Tibial nerve (tissue), 4 donors: ENCODE measurements at places on chromosomes 2 and 18. TPM values are rescaled to one million over a fixed set of nuclear protein-coding genes. Genes with fewer than 3 reads are reported as not detected.
A peak's percentile ranks its signal among the peaks of the same experiment; 100 is the strongest.

The GPR45 gene
- total RNA-seq, result not detected

- peak overlapping the region; percentile 85 for H3K27ac ChIP-seq
- H3K36me3 ChIP-seq, result no peaks in the 10 kb centered on the region
- peaks cover 22% of the 10 kb centered on the region for H3K4me1 ChIP-seq
- no peak overlapping the region for H3K4me3 ChIP-seq
Observed at GRCh38 chr18:23826850-23827620, 137.8 kb downstream of the LAMA3 start.

DNA sequence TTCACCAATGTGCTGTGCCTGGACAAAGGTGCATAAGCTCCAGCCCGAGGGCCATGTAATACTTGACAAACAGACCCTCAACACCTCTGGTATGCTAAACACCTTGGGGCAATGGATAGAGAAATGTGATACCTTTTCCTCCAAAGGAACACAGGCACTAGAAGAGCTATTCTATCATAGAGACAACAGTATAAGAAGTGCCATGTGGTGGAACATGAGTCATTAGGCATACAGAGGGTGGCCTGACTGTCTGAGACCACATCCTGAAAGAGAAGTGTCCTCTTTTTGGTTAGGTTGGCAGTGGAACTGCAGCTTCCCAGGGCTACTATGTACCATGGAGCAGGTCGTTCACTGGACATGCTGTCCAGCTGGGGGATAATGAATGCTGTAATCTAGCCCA is 153.9 kb downstream of the INSIG2 start:
- no peak overlapping the region for H3K27ac ChIP-seq
- no peak for DNase-seq
- peaks cover 6% of the 10 kb centered on the region for H3K27me3 ChIP-seq
- H3K36me3 ChIP-seq, result no peaks in the 10 kb centered on the region
- no peaks in the 10 kb centered on the region for H3K4me1 ChIP-seq
- H3K4me3 ChIP-seq, result no peak overlapping the region

GRCh38 chr18:65587491-65587890 is 163.3 kb upstream of the CDH7 start:
- no peaks in the 10 kb centered on the region for H3K4me1 ChIP-seq
- H3K27ac ChIP-seq, result no peak overlapping the region
- DNase-seq, result no peak
- H3K4me3 ChIP-seq, result no peak overlapping the region
- no peaks in the 10 kb centered on the region for H3K36me3 ChIP-seq
- H3K27me3 ChIP-seq, result no peaks in the 10 kb centered on the region

The HDAC4 gene
- 68.2 TPM for total RNA-seq

GRCh38 chr2:173739006-173739405 is 226.2 kb downstream of the SP3 start:
- H3K27me3 ChIP-seq, result no peaks in the 10 kb centered on the region
- H3K4me3 ChIP-seq, result no peak overlapping the region
- no peaks in the 10 kb centered on the region for H3K36me3 ChIP-seq
- H3K4me1 ChIP-seq, result no peaks in the 10 kb centered on the region

DNA sequence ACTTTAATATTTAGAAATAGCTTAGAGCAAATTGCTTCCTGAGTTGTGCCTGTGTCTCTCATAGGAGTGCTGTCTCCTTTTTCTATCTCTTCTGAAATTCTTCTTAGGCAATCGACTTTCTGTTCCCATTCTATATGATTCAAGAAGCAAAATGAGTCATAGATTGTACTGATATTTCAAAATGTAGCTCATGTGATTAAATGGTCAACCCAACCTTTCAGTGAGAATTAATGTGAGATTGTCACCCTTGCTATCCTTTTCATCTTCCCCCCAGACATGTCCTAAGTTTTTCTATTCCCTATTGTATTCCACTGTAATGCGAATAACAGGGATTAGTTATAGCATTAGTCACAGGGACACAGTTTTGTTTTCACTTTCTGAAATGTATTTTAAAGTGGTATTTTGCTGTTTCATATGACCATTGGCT is 413.6 kb downstream of the THSD7B start:
- no peak for DNase-seq
- H3K4me1 ChIP-seq, result no peaks in the 10 kb centered on the region
- H3K4me3 ChIP-seq, result no peak overlapping the region

The CEBPZOS gene
- total RNA-seq, result 21.8 TPM

GRCh38 chr2:18402-19271 is 27.7 kb downstream of the FAM110C start:
- no peaks in the 10 kb centered on the region for H3K27me3 ChIP-seq
- no peak for DNase-seq
- no peak overlapping the region for H3K27ac ChIP-seq
- H3K4me3 ChIP-seq, result no peak overlapping the region
- no peaks in the 10 kb centered on the region for H3K36me3 ChIP-seq
- no peaks in the 10 kb centered on the region for H3K4me1 ChIP-seq
